GM12878 (cell line): ENCODE measurements at places on chromosomes 5 and 9. TPM values are rescaled to one million over a fixed set of nuclear protein-coding genes. Genes with fewer than 3 reads are reported as not detected.

- DNase-seq, result no peak
These were observed 284.5 kb upstream of the NUDT12 start for GRCh38 chr5:103847060-103847459.

DNA sequence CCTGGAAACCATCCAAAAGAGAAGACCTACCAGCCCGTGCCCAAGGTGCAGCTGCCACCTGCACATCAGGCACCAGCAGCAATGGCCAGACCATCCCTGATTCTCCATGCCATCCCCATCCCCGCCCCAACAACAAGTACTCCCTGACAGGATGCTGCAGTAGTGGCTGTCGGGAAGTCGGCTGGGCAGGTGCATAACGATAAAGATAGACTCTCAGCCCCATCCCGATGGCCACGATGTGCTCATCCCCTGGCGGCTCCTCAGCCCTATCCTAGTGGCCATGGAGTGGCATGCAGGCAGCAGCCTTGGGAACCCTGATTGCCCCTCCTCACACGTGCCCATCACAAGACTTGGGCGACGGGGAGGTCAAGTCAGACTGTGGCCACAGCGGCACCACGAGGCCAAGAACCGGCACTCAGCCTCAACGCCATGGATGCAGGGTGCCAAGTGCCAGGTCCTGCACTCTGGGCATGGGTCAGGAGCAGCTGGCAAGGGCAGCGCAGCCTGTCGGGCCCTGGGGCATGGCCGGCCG, 368.8 kb upstream of the SPATA31A5 start:
- DNase-seq, result no peak

- no peak for DNase-seq
These were observed 167.7 kb downstream of the RGS3 start for GRCh38 chr9:113631137-113631765.

- DNase-seq, result no peak
These were observed 1700.9 kb upstream of the NUDT12 start for GRCh38 chr5:105263515-105263914.

DNA sequence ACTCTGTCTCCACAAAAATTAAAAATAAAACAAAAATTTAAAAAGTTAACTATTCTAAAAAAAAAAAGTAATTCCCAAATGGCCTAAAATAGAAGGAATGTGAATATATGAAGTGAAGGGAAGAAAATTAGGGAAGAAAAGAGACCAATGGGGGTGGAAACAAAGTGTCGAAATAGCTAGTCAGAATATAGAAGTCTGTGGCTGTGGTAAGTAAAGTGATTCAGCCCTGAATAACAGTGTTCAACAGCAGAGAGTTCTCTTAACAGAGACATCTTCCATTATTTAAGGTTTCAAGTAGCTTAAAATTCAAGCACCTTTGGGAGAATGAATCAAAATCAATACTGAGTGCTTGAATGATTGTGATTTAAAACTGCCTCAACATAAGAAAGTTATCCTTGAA, 51.7 kb downstream of the LPAR1 start:
- DNase-seq, result no peak

DNA sequence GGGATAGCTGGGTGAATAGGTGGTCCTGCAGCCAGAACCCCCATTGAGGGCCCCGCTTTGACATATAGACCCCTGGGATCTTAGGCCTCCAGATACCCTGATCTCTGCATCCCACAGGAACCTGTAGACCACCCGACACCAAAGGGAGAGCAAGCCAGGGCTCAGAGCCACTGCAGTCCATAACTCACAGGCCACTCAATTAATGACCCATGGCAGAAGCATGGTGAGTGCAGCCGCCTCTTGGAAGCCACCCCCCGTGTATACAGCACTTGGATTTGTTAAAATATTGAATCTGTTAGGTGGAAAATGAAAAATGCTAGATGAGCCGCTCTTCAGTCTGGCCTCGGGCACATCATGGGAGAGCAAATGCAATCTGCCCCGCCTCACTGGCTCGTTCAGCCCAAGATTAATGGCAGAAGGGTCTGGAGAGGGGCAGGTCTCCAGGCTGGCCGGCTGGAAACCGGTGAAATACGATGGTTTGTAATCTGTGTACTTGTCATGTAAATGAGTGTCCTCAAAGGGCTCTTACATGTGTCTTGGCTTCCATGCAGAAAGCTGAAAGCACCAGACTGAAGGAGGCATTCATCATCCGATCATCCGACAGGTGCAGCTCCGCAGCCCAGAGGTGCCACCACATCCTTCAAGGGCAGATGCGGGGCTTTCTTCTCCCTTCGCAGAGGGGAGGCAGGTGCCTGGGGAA, 111.3 kb downstream of the OLFM1 start:
- DNase-seq, result no peak

DNA sequence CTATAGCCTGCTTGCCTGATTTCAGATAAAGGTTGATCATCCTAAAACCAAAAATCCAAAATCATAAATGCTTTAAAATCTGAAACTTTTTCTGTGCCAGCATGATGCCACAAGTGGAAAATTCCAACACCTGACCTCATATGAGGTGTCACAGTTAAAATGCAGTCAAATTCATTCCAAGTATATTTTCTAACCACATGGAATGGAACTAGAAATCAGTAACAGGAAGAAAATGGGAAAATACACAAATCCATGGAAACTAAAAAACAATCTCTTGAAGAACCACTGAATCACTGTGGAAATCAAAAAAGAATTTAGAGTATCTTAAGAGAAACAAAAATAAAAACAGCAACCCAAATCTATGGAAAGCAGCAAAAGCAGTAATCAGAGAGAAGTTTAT, 297.5 kb upstream of the COX7C start:
- no peak for DNase-seq

GRCh38 chr9:34338665-34339385, 9.5 kb downstream of the NUDT2 start:
- DNase-seq, result no peak

DNA sequence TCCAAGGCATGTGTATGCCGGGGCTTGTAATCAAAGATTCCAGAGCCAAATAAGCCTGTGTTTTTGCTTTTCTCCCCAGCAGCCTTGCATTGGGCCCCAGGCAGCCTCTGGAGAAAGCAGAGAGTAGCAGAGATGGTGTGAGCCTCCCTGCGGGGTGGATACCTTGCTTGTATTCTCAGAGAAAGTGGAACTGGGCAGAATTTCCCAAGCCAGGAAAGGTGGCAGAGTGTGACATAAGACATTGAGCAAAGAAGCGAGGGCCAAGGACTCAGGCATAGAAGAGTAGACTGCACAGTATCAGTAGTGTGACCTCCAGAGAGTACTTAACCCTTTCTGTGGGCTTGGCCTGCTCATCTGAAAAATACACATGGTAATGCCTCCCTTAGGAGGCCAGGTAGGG, 1.6 kb upstream of the GSN start:
- DNase-seq, result no peak

DNA sequence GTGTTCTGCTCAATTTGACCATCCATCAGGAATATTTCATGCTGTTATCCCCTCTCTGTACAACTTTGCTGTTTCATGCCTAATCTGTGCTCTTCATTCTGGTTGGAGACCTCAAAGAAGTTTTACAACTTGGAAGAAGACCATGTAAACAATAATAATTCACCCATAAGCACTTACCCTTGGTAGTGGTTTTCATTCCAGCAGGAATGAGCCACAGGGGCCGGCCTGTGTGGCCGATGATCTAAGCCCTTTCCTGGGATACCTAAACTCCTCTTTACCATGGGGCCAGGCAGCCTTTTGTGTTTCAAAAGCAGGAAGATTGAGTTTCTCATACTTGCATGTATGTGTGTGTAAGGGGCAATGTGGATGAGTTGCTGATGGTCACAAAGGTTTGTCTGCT, 165.0 kb downstream of the FGF1 start:
- DNase-seq, result no peak

GRCh38 chr5:6766604-6767093, 53.4 kb downstream of the TENT4A start:
- DNase-seq, result no peak

DNA sequence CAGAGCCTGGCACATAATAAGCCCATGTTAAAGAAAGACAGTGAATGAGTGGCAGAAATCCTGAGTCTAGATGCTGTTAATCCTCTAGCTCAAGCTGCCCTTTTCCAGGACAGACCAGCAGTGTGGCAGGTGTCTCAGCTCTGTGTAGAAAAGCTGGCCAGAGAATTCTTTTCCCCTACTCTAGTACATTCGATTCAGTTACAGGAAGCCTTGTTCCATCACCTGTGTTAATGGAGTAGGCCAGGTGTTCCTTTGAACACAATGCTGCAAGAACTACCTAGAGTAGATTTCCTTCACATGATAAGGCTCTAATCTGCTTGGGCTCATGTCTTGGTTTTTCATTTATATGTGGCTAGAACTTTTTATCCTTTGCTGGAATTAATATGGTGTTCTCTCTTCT, 52.5 kb downstream of the NUP214 start:
- DNase-seq, result no peak

DNA sequence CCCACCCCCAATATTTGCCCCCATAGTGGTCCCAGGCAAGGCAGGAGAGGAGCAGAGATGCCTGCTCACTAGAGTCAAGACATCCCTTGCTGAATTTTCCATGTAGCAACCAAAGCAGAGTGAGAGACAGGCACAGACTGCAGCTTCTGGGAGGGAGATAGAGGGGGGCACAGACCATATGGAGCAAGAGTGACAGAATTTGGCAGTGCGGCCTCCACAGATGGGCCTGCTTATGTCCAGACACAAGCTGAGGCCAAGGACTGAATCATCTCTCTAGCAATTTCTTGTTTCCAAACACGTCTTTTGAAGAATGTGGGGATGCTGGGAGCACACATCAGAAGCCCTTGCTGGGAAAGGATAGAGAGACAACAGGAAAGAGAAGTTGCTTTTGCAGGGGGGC, 53.0 kb upstream of the ALDH1B1 start:
- DNase-seq, result no peak

The CYLC2 gene
- not detected in 2 replicates for total RNA-seq

The NMUR2 gene
- not detected in 2 replicates for total RNA-seq

The C6 gene
- total RNA-seq, result 0.31 and 0.45 TPM in 2 replicates

The FYB1 gene
- 0.26 and 0.56 TPM in 2 replicates for total RNA-seq

The CAMSAP1 gene
- total RNA-seq, result 24.7 and 32.8 TPM in 2 replicates

The SLC12A7 gene
- 10.0 and 11.5 TPM in 2 replicates for total RNA-seq

The SLC6A18 gene
- total RNA-seq, result not detected in 2 replicates

The CARD6 gene
- 0.64 TPM in 2 replicates for total RNA-seq

The PCDHGA5 gene
- 0.13 and 0.23 TPM in 2 replicates for total RNA-seq

The ESM1 gene
- not detected in 2 replicates for total RNA-seq

The CNTNAP3 gene
- not detected in 2 replicates for total RNA-seq

The PTGS1 gene
- total RNA-seq, result 1.2 TPM in 2 replicates

The KCNV2 gene
- 0.11 TPM in 1 of 2 replicates, not detected in the other for total RNA-seq

The CDKN2A gene
- 28.0 and 30.6 TPM in 2 replicates for total RNA-seq
